ENCODE measurements at places on chromosomes 6 and 20.

DNA sequence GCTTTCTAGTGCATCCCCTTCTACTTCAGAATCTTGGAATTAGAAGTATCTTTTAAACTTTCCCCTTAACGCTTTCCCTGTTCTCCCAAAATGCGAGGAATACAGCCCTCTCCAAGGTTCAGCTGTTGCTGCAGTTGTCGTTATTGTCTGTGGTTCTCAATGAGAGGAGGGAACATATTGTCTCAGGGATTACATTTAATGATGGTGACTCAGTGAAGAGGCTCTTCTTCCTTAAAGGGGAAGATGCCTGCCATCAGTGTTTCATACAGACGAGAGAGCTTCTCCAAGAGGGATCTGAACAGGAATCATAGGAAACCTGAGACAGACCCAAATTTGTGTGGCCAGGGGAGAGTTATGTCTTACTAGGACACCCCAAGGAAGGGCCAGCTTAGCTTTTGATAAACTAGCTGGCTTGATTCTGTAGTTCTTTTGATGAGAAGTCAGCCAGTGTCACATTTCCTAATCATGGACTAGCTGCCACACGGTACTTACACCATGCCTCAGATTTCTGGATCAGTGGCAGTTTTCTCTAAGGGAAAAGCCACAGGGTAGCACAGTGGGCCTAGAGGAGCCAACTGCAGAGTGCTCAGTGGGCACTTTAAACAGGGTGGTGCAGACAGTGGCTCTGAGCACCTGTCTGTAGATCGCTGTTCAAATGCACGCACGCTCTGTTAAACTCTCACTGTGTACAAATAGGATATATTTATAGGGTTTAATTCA is 59.7 kb upstream of the TMEM181 start:
- DNase-seq = no peak

GRCh38 chr6:65671922-65672321 is 35.1 kb downstream of the EYS start:
- no peak for DNase-seq

DNA sequence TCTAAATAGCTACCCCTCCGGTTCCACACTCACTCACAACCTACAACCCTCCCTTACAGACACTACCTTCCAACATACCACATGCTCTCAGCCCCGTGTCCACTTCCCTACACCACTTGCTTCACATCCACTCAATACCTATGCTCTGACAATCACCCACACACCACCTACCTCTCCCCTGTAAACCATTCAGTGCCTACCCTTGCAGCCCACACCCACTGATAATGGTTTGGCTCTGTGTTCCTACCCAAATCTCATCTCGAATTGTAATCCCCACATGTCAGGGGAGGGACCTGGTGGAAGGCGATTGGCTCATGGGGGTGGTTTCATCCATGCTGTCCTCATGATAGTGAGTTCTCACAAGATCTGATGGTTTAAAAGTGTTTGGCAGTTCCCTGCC is 9.8 kb upstream of the ZNF343 start:
- no peak for DNase-seq

- DNase-seq = no peak
Measured at GRCh38 chr6:122429323-122429722, 29.9 kb downstream of the HSF2 start.

GRCh38 chr6:16670183-16670582 is 91.1 kb downstream of the ATXN1 start:
- DNase-seq = no peak

DNA sequence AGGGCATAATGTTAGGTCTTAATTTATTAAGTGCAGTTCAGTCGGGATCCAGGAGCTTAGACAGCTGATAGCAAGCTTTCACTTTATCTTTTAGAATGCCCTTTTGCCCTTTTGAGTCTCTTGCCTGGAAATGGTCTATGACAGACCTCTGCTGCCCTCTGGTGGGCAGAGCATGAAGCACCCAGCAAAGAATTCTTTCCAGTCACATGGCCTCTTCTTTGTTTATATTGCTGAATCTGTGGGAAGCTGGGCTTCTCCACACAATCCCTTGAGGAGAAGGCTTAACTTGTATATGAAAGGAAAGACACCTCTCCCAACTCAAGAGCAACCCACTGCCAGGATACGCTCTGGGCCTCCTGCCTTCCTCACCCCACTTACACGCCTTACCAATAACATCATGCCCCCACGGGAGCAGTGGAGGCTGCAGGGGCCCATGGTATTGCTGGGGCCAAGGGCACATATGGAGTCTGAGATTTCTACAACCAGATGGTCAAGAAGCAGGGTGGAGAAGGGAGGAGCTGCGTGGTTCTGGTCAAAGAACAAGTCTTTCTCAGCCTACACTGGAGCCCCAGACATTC is 20.4 kb downstream of the WFDC3 start:
- no peak for DNase-seq

GRCh38 chr6:16735014-16735413 is 26.2 kb downstream of the ATXN1 start:
- DNase-seq = no peak

GRCh38 chr20:47317127-47317895 is 39.2 kb downstream of the ZMYND8 start:
- no peak for DNase-seq

- no peak for DNase-seq
Measured at GRCh38 chr6:11586536-11586935, 49.0 kb downstream of the TMEM170B start.

DNA sequence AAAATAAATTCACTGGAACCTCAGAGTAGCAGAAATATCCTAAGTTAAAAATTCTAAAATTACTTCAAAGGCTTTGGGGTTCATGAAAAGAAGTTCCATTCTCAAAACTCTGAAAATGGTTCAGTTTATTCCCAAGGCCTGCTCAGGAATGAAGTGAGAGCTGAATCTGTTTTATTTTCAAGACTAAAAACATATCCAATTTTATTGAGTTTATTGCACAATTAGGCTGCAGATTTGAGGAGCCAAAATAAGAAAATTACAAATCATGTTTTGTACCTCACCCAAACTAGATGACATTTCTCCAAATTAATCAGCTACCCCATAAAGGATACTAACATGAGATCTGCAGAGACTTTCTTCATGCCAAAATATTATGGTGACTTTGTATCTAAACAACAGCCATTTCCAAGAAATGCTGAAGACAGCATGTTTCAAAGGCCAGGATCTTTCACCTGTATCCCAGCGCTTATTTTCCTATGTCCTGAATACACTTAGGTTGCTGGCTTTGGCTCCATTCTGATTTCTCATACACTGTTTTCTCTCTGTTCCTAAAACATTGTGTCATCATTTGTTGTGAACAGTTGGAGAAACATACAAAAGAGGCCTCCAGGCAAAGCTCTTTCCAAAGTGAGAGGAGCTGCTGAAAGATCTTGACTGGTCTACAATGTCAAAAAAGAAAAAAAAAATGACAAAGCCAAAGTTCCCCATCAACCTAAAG is 85.7 kb upstream of the F13A1 start:
- DNase-seq = no peak

- DNase-seq = no peak
Measured at GRCh38 chr6:51617751-51618150, 469.7 kb downstream of the PKHD1 start.

Data from cerebellar nuclear complex (tissue), 1 donor.